ENCODE measurements at places on chromosomes 5 and 9.
A peak's percentile ranks its signal among the peaks of the same experiment; 100 is the strongest.

DNA sequence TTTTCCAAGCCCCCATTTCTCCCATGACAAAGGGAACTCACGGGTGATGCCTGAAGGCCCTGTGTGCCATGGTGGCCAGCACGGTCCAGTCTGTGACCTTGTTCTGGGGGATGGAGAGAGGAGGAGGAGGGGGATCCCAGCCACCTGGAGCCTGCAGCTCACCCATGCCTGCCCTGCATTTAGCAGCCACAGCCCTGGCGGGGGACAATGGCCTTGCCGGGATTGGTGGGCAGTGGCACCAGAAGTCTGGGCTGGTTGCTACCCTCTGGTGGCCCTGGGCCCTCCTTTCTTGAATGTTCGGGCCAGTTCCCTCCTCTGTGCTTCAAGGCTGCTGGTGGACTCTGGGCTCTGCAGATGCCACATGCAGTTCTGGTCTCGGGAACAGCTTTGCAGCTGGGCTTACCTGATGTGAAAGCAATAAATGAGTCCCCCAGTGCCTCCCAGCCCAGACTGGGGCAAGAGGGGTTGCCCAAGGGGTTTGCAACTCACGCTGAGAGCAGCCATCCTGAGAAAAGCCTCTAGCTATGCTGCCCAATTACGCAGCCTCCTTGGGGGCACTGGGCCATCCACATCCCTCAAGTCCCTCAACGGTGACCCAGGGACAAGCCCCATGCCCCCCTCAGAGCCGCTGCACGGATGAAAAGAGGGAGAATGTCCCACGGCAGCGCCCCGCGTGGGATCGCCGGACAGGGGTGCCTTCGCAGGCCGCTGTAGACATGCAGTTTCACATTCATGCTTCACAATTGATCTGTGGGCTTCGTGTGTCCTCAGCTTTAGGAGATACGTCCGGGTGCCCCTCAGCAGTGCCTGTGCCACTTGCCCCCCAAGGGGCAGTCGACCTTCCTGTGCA lies 49.2 kb upstream of the FCN1 start:
- DNase-seq, result no peak

DNA sequence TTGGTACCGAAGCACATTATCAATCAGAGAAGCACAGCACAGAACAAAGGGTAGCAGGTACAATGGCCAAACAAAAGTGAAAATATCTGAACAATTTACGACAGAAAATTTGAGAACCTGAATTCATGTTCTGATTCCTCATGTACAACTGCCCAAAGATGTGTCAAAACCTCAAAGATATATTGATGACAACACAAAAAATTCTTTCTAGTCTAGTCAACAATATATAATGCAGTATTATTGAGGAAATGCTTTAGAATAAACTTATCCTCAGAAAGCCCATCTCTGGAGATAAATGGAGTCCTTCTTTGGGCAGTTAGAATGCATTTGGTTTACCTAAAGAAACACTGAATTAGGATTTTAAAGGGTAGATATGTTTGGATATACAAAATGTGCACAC lies 6.8 kb upstream of the SMARCA2 start:
- DNase-seq, result no peak

- peak; percentile 35 for DNase-seq
Observed at GRCh38 chr5:143402017-143402552, 1.4 kb downstream of the NR3C1 start.

- no peak for DNase-seq
Observed at GRCh38 chr5:9148242-9148641, 397.6 kb downstream of the SEMA5A start.

DNA sequence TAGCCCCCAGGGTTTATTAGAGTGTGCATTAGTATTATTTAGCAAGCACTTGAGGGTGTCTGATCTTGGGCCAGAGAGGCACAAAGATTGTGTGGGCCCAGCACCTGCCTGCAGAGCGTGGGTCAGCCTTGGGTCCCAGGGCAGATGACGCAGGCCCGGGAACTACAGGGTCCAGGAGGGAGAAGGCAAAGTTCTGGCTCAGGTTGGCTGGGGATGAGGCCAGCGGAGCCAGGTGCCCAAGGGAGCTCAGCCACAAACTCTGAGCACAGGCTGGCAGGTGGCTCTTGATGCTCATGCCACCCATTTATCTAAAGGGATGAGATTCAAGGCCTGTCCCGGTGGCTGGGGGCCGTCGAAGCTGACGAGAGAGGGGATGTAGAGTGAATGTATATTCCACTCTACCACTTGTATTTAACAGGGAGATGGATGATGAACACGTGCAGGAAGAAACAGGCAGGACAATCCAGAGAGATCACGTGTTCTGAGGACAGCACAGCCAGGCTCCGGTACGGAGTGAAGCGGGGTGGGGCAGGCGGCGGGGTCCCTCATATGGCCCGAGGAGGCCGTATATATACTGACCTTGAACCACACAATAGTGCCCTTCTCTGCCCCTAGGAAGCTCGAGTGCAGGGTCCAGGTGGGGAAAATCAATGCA lies 818 bp upstream of the OBP2A start:
- DNase-seq, result no peak

DNA sequence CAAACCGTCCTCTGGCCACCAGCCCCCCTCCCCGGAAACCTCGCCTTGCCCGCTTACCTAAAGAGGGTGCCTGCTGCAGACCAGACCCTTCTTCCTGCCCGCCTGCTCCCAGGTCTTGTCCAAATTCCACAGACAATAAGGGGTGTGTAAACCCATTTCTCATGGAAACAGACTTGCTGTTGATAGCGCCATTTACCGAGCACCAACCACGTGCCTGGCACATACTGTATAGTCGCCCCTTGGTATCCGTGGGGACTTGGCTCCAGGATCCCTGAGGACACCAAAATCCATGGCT lies 25.1 kb downstream of the CDHR2 start:
- DNase-seq, result no peak

- DNase-seq, result no peak
Observed at GRCh38 chr9:108086624-108087023, 597.1 kb upstream of the KLF4 start.

DNA sequence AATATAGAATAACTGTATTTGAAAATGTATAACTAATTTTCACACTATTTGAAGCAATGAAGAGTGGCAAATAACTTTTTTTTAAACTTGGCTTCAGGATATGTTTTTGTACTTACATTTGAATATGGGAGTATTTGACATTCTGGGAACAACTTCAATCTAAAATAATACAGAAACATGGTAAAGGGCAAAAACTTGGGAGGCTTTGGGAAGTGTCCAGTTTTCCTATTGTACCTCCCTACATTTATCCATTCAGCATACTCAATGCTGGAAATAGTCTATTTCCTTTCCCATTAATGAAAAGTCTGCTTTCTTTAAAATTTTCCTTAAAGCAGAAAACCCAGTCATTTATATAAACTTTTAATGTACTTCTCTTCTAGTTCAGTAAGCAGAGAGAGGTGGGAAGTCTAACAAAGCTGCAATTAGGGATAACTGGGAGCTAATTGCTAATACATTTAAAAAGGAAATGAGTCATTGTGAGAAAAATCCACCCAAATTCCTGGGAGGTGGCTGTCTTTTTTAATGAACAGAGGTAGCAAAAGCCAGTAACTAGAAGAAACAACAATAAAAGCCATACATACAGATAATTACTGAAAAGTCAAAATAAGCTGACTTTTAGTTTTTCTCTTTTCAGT lies 128.8 kb downstream of the FBN2 start:
- peak; percentile 29 for DNase-seq

GRCh38 chr5:140109759-140110645 lies 3.9 kb upstream of the PURA start:
- no peak for DNase-seq

DNA sequence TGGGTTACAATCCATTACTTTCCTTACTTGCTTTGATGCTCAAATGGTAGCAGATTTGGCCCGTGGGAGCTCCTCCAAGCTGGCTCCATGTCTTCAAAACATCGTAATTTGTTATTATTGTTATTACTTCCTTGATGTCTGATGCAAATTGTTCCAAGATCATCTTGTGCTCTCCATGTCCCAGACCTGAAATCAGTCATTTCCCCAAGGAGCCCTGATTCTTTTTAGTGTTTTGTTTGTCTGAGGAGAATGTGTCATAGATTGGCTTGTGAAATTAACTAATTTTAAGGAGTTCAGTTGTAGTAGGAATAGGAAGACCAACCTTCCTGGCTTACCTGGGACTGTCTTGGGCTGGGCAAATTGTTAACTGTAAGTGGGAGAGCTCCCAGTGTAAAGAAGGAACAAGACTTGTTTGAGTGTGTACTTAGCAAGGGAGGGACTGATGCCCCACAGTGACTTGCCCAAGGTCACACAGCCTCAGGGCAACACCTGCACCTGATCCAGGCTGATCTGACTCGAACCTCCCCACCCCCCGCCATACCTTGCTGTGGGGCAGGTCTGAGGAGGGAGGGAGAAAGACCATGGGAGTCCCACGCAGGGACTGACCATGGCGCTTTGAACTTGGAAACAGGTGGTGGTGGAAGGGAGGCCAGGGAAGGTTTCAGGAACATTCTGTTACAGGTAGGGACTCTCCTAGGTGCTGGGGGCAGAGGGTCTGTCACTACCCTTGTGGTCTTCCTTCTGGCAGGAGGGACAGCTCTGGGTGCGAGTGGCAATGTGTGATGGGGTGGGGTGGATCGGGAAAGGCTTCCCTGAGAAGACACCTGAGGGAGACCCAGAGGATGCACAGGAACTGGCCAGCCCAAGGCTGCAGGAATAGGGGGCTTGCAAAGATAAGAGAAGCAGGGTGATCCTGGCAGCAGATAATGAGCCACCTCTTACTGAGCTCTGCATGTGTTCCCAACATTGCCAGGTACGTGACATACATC lies 2.7 kb upstream of the BICD2 start:
- no peak for DNase-seq

GRCh38 chr9:10983251-10983650 lies 370.4 kb upstream of the PTPRD start:
- no peak for DNase-seq

DNA sequence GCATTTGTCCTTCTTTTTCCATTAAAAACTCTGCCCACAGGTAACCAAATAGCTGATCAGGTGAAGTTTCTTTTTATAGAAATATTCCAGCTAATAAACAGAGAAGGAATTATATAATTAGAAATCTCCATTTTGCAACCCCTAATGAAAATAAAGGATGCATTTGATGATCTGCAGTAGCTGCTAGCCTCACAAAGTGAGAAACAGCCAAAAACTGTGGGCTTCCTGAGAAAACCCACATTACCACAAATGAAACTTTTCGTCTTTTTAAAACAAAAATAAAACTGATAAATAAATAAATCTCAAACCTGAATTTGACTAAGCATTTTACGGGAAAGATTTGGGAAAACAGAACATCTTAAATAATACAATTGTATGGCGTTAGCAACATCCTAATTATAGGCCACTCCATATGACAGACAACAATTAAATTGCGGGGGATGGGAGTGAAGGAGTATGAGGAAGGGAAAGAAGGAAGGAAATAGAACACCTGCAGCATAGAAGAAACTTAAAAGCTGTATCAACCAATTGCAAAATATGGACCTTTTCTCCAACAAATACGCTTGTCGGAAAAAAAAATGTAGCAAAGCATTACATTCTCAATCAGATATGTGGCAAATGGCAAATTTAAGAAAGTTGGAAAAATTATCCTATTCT lies 283.0 kb upstream of the ITGA1 start:
- no peak for DNase-seq

- no peak for DNase-seq
Observed at GRCh38 chr9:120854596-120855327, 12.0 kb upstream of the PSMD5 start.

GRCh38 chr9:70517926-70518610 lies 103.6 kb upstream of the KLF9 start:
- DNase-seq, result no peak

- DNase-seq, result no peak
Observed at GRCh38 chr5:158911693-158912363, 187.9 kb downstream of the EBF1 start.

GRCh38 chr9:101094686-101095085 lies 66.2 kb downstream of the PLPPR1 start:
- no peak for DNase-seq

DNA sequence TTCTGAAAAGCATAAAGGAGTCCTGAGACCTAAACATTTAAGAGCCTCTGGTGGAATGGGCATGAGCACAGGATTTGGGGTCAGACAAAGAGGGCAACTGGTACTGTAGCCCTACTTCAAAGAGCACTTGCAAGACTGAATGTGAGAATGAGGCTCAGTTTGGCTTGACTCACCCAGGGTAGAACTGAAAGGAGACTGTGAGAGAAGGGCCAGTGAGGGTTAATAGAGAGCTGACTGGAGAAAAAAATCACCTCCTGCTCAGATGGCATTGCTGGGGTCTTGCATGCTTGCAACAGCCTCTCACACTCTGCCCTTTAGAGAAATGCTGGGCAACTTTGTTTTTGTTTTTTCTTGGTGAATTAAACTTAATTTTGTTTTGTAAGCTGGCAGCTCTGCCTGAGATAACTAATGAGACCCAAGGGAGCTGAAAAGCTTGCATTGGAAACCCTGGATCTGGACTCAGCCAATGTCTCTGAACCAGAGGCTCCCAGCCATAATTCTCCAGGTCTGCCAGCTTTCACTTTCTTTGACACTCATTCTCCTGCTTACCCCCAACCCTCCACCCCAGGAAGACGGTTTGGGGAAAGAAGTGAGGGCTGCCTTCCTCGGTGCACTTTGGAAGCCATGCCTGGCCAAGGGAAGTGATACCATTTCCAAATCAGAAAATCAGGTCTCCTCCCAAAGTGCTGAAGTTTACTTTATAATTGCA lies 161.1 kb upstream of the PANK3 start:
- DNase-seq, result no peak

- DNase-seq, result no peak
Observed at GRCh38 chr5:88487066-88487465, 218.4 kb upstream of the TMEM161B start.

DNA sequence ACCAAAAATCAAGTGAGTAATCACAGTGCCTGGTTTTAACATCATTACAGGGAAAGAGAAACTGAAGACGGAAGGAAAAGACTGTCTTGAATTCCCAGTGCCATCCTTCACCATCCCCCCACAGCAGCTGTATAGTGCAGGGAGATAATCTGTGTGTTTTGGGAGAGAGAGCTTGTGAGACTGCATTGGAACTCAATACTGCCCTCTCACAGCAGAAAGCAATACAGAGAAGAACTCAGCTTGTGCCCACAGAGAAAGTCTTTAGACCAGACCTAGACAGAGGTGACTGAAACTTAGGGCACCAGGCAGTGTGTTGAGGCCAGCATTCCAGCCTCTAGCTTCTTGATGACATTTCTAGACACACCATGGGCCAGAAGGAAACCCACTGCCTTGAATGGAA lies 754.7 kb upstream of the CDH6 start:
- DNase-seq, result no peak

All from umbilical cord (tissue), 2 donors.